ENCODE measurements at places on chromosomes 6 and 20.

DNA sequence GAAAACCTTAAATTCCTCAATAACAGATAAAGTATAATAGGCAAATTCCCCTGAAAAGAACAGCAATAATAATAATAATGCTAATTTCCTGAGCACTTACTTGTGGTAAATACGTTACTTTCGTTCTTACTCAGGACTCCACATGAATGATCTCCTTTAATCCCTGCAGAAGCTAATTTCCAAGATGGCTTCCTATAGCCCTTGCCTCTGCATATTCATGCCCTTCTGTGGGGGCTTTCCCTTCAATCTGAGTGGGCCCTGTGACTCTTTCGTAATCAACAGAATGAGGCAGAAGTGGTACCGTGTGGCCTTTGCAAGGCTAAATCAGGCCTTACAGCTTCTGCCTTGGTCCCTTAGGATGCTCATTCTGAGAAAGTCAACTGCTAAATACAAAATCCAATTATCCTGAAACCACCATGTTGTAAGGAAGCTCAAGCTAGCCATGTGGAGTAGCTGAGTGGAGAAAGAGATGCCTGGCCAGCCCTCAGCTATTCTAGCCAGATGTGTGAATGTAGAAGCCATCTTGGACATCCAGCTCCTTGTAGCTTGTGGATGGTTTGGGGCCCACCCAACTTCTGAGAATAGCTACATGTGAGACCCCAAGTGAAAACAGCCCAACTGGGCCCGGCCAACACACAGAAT is 50.5 kb downstream of the MCUR1 start:
- no peaks in the 10 kb centered on the region for H3K36me3 ChIP-seq
- DNase-seq = no peak
- no peak overlapping the region for H3K4me3 ChIP-seq
- no peaks in the 10 kb centered on the region for H3K27me3 ChIP-seq
- H3K27ac ChIP-seq = no peak overlapping the region
- peaks cover 28% of the 10 kb centered on the region for H3K4me1 ChIP-seq

GRCh38 chr6:139156102-139156501 is 21.2 kb downstream of the HECA start:
- DNase-seq = no peak
- H3K27me3 ChIP-seq = no peaks in the 10 kb centered on the region
- H3K4me3 ChIP-seq = no peak overlapping the region
- H3K4me1 ChIP-seq = peaks cover 83% of the 10 kb centered on the region
- no peaks in the 10 kb centered on the region for H3K36me3 ChIP-seq

DNA sequence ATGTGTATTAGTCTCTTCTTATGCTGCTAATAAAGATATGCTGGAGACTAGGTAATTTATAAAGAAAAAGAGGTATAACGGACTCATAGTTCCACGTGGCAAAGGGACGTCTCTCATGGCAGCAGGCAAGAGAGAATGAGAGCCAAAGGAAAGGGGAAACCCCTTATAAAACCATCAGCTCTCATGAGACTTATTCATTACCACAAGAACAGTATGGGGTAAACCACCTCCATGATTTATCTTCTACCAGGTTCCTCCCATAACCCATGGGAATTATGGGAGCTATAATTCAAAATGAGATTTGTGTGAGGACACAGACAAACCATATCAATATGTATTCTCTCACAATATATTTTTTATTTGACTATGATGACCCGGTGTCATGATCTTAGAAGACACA is 109.1 kb downstream of the UTRN start:
- peaks cover 9% of the 10 kb centered on the region for H3K36me3 ChIP-seq
- no peak overlapping the region for H3K4me3 ChIP-seq
- no peak overlapping the region for H3K27ac ChIP-seq
- H3K27me3 ChIP-seq = no peaks in the 10 kb centered on the region

DNA sequence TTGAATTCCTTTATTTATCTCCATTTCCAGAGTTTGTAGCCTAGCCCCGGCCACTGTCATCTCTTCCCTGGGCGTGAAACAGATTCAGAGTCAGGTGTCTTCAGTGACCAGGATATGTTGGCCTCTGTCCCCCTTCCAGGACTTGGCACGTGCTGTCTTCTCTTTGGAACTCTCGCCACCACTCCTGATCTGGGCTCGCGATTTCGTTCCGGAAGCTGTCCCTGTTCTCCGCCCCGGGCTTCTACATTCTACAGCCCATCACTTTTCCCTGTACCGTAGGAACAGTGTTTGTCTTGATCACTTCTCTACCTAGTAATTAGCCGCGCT is 739 bp downstream of the GSS start:
- H3K27ac ChIP-seq = peak overlapping the region; percentile 71
- H3K27me3 ChIP-seq = no peaks in the 10 kb centered on the region
- peaks cover 13% of the 10 kb centered on the region for H3K4me1 ChIP-seq
- H3K4me3 ChIP-seq = peak overlapping the region; percentile 66
- no peaks in the 10 kb centered on the region for H3K36me3 ChIP-seq

GRCh38 chr6:144364782-144365181 is 79.6 kb downstream of the UTRN start:
- H3K36me3 ChIP-seq = no peaks in the 10 kb centered on the region
- H3K4me3 ChIP-seq = no peak overlapping the region
- no peak for DNase-seq
- no peak overlapping the region for H3K27ac ChIP-seq
- peaks cover 27% of the 10 kb centered on the region for H3K4me1 ChIP-seq

DNA sequence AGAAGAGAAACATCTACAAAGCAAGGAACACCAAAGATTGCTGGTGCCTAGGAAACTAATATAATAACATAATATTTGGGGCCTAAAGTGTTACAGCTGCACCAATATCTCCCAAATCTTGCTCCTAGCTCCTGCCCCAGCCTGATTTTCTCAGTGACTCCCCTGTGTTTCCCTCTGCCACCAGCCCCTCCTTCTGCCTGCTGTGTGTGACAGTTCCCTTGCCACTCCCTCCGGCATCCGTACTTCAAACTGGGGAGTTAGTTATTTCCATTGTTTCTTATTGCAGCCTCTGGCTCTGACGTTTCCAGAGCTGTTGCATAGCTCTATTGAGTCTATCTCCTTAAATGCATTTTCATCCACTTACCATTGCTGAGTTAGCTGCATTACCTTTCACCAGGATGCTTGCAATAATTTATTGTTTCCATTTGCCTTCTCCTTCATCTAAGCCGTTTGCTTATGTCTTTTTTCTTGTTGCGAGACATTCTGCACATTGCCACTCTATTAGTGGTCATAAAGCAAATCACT is 43.1 kb downstream of the ESR1 start:
- H3K4me3 ChIP-seq = no peak overlapping the region
- DNase-seq = no peak
- no peak overlapping the region for H3K27ac ChIP-seq
- H3K4me1 ChIP-seq = no peaks in the 10 kb centered on the region
- no peaks in the 10 kb centered on the region for H3K27me3 ChIP-seq

DNA sequence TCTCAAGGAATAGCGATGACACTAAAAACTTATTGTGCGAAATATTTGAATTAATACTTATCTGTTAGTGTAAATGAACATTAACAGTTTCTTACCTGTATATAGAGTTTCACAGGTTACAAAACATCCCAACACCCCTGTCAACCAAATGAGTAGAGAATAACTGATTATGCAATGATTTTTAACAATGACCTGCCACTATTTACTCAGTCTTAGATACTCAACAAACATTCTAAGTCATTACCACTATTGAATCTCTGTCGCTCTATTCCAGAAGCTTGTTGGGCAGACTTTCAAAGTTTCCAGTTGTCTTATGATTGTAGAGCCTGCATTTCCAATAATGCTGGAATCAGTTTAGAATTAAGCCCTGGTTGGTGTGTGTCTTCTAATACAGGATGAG is 85.5 kb downstream of the RNF182 start:
- H3K4me3 ChIP-seq = no peak overlapping the region
- no peaks in the 10 kb centered on the region for H3K27me3 ChIP-seq
- no peak for DNase-seq
- no peaks in the 10 kb centered on the region for H3K36me3 ChIP-seq
- no peak overlapping the region for H3K27ac ChIP-seq

DNA sequence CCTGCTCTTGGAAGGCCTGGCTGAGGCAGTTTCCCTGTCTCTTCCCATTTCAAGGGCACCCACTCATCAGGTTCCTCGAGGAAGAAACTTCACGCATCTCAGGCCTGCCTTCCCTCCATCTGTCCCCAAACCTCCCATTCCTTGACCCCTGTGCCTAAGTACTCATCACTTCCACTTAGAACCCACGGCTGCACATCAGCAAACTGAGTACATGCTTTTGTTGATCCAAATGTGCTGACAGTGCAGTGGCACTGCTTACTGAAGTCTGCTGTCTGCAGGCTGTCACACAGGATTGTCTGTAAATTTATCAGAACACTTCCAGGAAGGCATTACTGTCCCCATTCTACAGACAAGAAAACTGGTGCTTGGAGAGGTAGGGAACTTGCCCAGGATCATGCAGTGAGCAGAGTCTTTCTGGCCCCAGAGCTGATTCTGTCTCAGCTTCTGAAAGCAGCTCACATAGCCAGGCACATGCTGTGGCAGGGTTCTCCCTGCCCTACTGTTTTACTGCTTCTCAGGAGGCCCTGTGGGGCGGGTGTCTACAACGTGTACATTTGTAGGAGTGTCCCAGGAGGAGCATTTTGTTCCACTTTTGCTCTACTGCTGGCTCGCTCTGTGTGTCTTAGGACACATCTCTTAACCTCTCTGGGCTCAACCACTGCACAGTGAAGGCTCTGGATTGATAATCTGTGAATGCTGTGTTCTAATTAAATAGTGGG is 64.2 kb upstream of the XRN2 start:
- H3K27me3 ChIP-seq = no peaks in the 10 kb centered on the region
- no peaks in the 10 kb centered on the region for H3K36me3 ChIP-seq
- no peak overlapping the region for H3K27ac ChIP-seq
- no peak for DNase-seq
- no peaks in the 10 kb centered on the region for H3K4me1 ChIP-seq

DNA sequence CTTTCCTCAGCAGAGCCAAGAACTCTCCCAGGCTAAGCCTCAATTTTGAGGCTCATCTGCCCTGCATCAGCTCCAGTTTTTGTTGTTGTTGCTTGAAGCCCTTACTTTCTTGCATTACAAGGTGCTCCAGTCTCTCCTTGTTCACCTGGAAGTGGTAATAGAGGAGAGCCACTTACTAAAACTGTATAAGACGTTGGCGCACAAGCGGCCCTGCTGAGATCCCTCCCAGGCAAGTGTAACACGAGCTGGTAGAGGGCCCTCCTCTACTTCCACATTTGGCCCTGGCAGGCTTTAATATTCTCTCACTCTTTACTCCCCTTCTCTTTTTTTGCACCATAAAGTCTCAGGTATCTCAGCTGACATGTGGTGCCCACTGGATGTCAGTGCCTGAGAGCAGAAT is 19.5 kb downstream of the GCM2 start:
- no peaks in the 10 kb centered on the region for H3K27me3 ChIP-seq
- no peaks in the 10 kb centered on the region for H3K4me1 ChIP-seq
- DNase-seq = no peak
- H3K4me3 ChIP-seq = no peak overlapping the region
- no peak overlapping the region for H3K27ac ChIP-seq

DNA sequence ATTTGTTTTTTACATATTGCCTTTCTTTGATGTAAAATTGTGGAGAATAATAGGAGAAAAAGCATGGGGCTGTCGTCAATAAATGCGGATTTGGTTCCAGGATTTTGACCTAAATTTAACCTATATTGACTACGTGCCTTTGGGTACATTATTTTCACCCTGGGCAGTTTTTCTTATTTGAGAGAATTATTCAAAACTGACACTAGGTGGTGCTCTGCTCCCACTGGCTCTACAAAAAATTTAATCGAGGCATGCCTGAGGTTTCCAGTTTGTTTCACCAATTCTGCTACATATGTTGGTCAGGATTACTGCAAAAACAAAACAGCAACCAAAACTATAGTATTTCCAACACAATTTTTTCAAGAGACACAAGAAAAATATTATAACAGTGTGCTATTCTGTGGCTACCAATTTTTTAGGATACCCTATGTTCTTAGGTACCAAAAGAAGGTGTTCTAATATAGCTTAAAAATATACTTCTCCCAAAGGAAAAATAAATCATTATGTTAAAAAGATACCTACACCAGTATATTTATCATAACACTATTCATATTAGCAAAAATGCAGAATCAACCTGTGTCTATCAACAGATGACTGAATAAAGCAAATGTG is 48.6 kb upstream of the FABP7 start:
- H3K4me1 ChIP-seq = no peaks in the 10 kb centered on the region
- no peaks in the 10 kb centered on the region for H3K36me3 ChIP-seq
- no peak overlapping the region for H3K27ac ChIP-seq

DNA sequence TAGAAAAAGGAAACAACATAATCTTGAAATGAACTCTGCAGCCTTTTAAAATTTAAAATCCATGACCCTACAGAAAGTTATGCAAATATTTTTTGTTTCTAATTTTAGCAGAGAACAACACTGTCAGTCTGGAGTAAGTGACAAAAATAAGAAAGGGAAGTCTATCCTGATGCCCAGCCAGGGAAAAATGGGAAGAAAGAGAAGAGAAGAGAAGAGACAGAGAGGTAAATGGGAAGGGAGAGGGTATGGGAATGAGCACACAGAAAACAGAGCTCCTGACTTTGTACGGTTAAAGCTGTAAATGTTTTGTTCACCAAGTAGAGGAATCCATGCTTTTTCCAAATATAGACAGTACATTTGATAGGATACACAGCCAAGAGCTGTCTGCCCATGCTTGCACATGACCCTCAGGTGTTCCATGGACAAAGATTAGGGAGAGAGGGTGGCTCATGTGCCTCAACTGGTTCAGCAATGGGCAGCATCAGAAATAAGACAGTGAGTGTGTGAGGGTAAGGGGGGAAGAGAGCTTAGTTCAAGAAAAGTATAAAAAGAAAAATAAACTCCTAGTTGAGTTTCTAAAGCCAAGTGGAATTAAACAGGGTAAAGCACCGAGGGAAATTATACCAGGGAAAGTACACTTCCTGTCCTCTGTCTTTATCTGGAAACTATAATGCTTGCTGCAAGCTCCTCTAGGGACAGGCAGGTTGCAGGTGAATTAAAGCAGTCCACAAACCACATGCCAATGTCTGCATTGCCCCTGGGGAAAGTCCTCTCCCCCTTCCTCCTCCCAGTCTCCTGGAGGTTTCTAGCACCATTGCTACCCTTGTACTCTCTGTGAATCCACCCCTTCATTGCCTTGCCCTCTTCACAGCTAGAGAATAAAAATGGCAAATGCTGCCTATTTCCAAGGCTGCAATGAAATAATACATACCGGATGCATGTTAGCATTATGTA is 30.0 kb downstream of the MAP3K5 start:
- H3K27me3 ChIP-seq = no peaks in the 10 kb centered on the region
- DNase-seq = no peak
- H3K4me3 ChIP-seq = peak overlapping the region; percentile 16
- no peaks in the 10 kb centered on the region for H3K36me3 ChIP-seq
- H3K4me1 ChIP-seq = peaks cover 69% of the 10 kb centered on the region
